ENCODE measurements at places on chromosomes 4 and X.

GRCh38 chr4:105137121-105137875 lies 9.4 kb upstream of the TET2 start:
- DNase-seq: no peak

DNA sequence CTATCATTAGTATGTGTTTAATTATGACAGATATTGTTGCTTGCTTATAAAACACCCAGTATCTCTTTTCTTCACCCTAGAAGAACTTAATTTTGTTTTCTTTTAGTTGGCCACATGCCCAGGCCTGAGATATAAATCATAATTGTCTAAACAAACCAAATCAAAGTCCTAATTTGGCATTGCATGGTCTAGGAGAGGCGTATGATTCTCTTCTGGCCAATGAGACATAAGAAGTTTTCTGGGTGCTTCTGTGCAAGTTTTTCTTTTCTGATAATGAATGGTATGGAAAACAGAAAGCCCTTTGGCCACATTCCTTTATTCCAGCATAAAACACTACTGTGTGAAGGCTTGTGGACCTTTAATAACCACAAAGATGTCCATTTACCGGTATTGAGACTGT lies 192.9 kb upstream of the CTSO start:
- DNase-seq: no peak

- DNase-seq: no peak
Observed at GRCh38 chr4:1568855-1569460, 115.2 kb downstream of the FAM53A start.

DNA sequence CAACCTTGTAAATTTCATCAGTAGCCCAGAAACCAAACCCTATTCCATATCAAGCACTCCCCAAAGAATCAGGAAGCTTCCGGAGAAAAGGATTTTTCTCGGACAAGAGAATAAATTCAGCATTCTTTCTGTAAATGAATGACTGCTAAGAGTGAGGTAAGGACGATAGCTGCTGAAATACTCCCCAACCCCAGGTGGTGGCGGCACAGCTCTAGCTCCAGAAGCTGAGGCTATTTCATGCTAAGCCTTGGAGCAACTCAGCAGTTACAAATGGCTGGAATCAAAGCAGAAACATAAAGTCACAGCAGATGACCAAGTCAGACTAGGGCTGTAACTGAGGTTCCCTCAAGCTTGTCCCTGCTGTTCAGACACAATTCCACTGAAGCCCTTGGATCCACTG lies 13.9 kb upstream of the PCDH19 start:
- no peak for DNase-seq

- no peak for DNase-seq
Observed at GRCh38 chrX:130024127-130024526, 41.7 kb downstream of the BCORL1 start.

DNA sequence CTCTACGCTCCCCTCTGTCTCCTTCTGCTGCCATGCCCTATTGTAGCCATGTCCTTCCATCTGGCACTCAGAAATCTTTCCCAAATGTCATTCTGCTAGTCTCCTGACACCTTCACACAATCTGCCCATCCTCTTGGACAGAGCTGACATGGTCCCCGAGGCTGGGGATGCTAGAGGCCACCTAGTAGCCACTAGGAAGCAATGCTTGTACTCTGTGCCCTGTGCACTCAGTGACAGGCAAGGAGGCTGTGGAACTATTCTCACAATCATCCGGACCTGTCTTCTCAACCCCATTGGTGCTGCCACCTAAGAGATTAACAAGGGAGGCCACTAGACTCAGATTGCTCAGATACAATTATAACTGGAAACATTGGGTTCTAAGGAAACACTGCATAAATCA lies 112.6 kb upstream of the TMEM164 start:
- DNase-seq: peak; percentile 14

DNA sequence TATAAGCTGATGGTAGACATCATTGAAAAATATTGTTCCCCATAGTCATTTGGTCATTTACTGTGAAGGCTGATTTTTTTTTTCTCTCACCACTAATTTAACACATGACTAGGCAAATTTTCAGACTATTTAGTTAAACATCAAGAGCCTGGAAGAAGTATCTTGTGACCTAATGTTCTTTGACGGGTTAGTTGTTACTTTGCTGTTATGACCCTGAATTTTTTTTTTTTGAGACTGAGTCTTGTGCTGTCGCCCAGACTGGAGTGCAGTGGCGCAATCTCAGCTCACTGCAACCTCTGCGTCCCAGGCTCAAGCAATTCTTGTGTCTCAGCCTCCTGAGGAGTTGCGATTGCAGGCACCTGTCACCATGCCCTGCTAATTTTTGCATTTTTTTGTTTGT lies 67.0 kb downstream of the HPF1 start:
- DNase-seq: no peak

GRCh38 chr4:137274404-137274803 lies 257.9 kb downstream of the PCDH18 start:
- DNase-seq: no peak

DNA sequence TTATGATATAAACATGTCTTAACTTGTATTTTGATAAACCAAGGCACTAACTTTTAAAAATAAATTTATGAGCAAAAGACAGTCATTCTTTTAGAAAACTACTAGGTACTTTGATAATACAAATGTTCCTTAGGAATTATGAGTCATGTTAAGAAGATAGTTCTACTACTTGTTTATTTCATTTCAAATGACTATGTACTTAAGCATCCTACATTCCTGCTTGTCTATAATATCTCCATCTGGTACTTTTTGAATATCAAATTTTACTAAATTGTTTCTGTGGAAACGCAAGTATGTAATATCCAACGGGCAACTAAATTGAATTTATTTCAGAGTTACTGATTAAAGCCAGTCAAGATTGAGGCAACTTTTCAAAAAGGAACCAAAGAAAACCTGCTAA lies 61.8 kb downstream of the CAMK2D start:
- DNase-seq: no peak

GRCh38 chr4:10205223-10205622 lies 88.6 kb upstream of the WDR1 start:
- DNase-seq: no peak

- DNase-seq: no peak
Observed at GRCh38 chrX:17682259-17682658, 55.0 kb upstream of the SCML1 start.

Measured in cerebellum (tissue), 4 donors.